Fibroblast of gingiva (primary cell): ENCODE measurements at places on chromosomes 5 and 9.

- DNase-seq: no peak
These were observed 39.0 kb upstream of the DMXL1 start for GRCh38 chr5:119031905-119032304.

DNA sequence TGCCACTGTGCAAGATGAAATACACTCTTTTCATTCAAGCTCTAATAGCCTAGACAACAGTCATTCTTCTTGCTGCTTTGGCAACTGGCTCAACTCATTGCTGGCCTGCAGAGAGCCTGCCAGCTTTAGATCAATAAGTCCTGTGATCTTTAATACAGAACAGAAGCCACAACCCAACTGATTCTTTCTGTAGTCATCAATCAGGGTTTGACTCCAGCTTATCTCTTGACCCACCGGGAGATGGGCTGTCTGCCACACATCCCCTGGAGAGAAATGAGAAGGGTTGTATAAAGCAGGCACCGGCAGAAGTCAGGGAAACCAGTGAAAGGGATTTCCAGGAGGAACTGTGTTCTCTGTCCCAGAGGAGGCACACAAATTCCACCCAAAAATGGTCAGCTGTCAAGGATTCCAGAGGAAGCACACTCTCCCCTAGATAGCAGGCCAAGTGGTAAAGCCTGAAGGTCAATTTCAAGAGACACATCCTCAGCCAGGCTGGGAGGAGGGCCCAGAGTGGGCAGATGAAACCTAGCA lies 24.5 kb downstream of the LHFPL2 start:
- no peak for DNase-seq

DNA sequence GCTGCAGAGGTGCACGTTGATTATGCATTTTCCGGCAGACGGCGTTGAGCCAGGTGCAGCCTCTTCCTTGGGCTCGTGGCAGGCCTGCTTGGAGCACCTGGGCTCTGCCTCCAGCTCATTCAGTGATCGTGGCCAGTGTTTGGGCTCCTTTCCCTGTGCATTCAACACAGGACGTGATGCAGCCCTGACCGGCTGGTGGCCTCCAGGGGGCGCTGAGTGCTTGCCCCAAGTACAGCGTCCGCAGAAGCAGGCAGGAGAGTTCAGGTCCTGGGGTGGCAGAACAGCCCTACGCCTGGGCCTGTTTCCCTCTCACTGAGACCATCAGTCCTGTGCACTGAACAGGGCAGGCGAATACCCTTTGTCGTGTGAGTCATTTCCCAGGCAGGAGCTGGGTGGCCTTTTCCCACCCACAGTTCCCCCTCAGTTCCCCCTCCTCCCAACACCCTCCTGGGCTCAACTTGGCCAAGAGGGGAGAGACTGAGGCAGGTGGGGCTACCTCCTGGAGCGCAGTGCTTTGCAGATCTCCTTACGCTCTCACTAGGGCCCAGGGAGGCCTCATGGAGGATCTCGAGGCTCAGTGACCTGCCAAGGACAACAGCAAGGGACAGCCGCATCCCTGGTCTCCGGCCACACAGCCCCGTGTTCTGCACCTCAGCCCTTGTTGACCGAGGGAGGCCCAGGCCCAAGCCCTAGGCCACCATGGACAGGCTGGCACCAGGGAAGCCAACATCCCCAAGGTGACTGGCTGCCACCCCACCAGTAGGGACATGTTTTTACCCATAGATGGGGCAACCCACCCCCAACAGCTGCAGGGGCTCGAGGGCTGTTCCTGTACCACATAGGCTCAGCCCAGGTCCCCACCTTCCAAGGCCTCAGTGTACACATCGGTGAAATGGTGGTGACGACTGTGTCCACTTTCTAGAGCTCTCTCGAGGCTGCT lies 52.9 kb downstream of the LRSAM1 start:
- peak; percentile 79 for DNase-seq

DNA sequence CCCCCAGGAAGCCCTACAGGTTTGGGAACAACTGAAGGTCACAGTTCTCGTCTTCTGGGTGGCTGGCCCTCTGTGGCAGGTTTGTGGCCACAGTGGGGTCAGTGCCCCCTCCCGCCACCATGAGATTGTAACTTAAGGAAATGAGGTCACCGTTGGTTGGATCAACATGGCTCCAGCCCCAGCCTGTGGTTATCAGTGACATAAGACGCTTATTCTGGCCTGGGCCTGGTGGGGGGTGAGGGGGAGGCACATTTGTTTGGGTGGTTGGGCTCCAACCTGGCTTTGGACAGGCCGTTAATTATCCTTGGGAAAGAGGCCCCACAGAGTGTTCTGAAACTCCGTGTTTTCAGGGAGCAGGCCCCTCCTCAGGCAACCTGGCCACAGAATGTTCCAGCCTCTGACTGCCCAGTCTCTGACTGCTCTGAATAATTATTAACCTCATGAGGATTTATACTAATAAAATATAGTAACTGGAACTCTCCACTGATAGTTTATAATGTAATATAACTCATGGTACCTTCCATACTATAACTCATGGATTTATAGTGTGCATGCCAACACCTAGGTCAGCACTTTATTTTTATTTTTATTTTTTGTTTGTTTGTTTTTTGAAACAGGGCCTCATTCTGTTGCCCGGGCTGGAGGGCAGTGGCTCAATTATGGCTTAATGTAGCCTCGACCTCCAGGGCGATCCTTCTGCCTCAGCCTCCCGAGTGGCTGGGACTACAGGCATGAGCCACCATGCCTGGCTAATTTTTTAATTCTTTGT lies 58.0 kb upstream of the RPL26L1 start:
- DNase-seq: peak; percentile 68

DNA sequence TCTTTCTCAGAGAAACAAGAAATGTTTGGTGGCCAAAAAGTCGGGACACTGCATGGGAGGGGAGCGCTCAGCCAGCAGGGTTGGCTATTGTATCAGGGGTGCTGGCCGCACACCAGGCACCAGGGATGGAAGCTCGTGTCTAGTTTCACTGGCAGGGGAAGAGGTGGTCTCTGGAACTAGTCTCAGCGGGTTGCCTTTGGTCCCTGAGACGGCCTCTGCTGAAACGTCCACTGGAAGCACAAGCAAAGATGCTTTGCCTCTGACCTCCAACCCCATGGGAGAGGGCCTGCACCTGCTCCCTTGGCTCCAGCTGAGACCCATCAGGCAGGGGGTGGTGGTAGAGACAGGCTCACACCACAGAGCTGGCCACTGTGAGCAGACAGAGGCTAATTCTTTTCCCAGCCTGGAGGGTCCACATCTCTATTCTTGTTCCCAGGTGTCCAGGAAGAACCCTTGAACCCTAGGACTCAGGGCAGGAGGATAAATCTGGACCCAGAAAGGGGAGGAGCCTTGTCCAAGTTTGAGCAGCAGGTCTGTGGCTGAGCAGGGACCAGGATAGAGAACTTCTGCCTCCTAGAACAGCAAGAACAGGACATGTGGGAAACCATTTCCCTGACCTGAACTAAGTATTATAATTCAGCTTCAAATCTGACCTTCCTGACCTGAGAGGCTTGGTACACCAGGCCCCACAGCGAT lies 102.6 kb downstream of the RGS3 start:
- no peak for DNase-seq

- DNase-seq: no peak
These were observed 11.6 kb upstream of the PAPPA start for GRCh38 chr9:116141864-116142561.

- DNase-seq: no peak
These were observed 196.3 kb downstream of the ATP10B start for GRCh38 chr5:160655717-160656116.

DNA sequence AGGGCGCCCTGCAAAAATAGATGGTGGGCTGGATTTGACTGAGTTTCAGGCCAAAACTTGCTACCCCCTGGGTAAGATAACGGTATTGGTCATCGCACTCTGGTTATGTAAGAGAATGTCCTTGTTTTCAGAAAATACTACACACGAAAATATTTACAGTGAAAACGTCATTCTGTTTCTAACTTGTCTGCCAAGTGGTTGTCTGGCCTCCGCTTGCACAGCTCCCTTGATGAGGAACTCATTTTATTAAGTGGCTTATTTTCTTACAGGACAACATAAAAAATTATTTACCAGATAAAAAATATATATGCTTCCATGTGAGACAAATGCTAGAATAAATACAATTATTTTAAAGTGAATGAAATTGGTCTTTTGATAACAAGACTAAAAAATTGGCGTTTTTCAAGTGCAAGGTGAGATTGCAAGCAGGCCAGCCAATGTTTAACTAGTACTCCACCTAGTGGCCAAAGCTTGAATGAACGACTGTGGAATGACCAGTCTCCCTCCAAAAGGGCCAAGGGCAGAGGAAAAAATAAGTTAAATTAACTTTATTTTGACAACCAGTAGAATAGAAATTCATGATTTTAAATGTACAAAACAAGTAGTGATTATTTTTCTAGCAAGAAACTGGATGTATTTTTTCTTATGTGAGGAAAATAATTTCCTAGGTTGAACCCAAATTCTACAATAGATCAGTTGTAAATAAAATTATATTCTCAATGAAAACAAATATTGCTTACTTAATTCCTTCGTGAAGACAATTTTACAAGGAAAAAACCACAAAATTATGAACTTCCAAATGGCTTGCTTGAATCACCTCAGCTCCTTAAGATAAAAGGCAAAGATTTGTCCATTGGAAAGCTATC lies 93.2 kb downstream of the ZFAND5 start:
- DNase-seq: peak; percentile 45

DNA sequence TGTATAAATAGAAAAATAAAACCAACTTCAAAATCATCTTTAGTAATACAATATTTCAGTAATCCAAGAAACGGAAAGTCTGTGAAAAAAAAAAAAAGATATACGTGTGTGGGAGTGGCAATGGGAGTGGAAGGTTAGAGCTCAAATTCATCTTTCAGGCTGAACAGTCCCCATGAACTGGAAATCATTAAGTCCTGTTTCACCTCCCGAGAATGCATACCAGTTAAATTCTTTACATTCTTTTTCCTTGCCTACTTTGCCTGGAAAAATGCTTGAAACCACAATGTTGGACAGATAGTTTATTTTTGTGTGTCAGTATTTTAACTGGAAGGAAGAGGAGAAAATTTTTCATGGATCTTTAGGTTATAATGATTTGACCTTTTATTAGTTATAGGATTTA lies 166.8 kb downstream of the MUSK start:
- DNase-seq: peak; percentile 92

GRCh38 chr9:111853450-111853827 lies 43.2 kb upstream of the UGCG start:
- DNase-seq: no peak

GRCh38 chr9:130368631-130369103 lies 76.1 kb upstream of the ASS1 start:
- no peak for DNase-seq

GRCh38 chr5:178940569-178941360 lies at the start of gene ZNF454:
Gene ZNF454, plus strand, starts transcription at chr5:178941198. Its CDS starts 1,594 bp downstream, at chr5:178942792.
- DNase-seq: peak; percentile 90

DNA sequence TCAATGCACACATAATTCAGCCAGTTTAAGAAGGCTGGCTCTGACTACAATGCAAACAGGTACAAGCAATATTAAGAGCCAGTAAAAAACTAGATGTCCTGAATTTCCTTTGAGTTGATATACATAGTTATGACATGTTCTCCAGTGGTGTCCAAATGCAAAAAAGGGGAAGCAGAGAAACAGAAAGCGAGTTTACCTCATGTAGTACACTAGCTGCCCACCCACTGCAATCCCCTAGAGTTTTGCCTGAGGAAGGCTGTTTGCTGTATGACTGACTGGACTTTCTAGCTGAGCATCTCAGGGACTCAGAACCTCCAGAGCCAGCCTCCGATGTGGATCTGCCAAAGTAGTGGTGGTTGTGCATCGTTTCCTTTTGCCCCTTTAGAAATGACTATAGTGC lies 44.8 kb upstream of the SLC1A3 start:
- no peak for DNase-seq

- peak; percentile 72 for DNase-seq
These were observed 6.8 kb downstream of the CA9 start for GRCh38 chr9:35680331-35681105.

- no peak for DNase-seq
These were observed 34.2 kb downstream of the PAX5 start for GRCh38 chr9:36999728-37000333.

GRCh38 chr5:128192368-128192767 lies 108.8 kb downstream of the SLC12A2 start:
- no peak for DNase-seq

DNA sequence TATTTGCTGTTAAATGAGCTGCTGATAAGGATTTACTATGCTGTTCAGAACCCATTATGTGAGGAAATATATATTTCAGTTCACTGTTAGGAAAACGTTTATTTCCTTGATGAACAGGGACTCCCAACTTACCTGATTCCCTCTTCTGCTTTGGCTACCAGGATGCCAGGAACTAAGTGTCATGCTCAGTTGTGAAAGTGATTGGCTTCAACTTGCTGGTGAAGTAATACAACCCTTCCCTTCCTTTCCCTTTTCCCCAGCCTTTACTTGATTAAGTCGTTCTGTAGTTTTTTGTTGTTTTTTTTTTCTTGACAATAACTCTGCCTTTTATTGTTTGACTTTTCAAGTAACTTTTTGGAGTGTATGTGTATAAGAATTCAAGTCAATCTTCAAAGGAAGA lies 309.3 kb downstream of the DOCK8 start:
- DNase-seq: peak; percentile 4

DNA sequence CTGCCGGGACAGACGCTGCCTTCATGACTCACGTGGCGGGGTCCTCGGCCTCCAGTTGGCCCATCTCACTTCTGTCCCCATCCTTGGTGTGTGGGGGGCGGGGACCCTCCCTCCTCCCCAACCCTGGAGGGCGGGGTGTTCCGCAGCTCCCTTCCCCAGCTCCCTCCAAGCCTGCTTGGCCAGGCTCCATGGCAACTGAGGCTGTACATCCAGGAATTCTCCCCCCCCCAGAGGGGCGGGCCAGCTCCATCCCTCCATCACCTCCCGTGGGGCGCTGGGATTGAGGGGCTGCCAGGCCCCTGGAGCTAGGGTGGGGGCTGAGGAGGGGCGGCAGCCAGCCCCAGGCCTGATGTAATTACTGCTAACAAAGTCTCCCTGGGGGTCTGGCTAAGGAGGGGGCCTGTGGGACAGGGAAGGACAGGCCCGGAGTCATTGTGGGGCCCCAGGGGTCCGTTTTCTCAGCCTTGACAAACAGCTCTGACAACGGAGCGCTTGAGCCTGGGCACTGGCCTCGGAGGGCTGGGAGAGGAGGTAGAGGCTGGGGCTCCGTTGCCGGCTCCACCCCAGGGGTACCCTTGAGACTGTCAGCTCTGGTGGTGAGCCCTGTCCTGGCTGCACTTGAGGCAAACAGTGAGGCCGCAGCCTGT lies 8.0 kb downstream of the DIPK1B start:
- no peak for DNase-seq

DNA sequence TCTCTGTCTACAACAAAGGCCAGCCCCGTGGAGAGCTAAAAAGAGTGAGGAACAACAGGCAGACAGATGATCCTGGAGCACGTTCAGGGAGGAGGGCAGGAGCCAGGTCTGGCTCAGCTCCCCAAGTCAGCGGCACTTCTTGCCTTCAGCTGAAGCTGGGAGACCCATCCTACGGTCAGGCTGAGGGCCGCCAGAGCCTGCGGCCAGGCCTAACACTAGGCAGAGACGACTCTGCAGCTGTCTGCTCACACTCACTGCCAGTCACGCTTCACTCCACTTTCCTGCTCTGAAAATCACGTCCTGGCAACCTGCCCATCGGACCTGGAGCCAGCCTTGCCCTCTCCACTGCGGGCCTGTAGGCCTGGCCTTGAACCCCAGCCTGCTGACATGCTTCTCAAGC lies 160.9 kb upstream of the LHFPL2 start:
- DNase-seq: no peak
